ENCODE measurements at places on chromosomes 5 and 9.

- ATAC-seq: no peak
Observed at GRCh38 chr9:4768681-4769080, 24.1 kb upstream of the RCL1 start.

GRCh38 chr9:38067859-38068681 lies 957 bp downstream of the SHB start:
- no peak for ATAC-seq

DNA sequence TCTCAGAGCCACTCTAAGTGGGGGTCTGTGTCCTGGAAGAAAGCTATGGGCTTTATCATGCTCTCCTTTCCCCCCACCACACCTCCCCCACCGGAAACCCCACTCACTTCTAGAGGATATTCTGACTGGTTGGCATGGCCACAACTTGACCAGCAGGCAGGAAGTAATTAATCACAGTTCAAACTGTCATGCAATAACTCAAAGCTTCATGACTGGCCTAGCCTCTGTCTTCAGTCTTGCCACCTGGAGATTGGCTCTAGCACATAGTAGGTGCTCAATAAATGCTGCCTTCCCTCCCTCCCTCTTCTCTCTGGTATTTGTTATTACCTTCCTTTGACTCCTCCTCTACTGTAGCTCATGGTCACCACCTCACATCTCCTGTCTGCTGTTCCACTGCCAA lies 124.7 kb downstream of the GABBR2 start:
- no peak for ATAC-seq

DNA sequence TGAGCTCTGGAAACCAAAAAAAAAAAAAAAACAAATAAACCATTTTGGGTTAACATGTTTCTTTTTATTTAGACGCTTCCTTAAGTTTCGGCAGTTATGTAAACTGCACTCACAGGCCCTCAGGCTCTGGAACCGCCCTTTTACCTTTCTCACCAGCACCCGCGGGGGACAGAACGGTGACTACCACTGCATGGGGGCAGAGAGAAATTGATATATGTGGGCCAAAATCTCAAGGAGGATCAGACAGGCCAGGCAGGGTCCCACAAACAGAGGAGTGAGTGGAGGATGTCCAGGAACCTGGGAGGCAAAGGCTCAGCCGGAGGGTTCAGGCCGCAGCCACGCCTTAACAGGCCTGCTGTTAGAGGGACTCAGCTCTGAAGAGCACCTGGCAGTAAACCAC lies 54.4 kb downstream of the IRX2 start:
- no peak for ATAC-seq

- no peak for ATAC-seq
Observed at GRCh38 chr9:127833555-127833954, 20.9 kb downstream of the ENG start.

DNA sequence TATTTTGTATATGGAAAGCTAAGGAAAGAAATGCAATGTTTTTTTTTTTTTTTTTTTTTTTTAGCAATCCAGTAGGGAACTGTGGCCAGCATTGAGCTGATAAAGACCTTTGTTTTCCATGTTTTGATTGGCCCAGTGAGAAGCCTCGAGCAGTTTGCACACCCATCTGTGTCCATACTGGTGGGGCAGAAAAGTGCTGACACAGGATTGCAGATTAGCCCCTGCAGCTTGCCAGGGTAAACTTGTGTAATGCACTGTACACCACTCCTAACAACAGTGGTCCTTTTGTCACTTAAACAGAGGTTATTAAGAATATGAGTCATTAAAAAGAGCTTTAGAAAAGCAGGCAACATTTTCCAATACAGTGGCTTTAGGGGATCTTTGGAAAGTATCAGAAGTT lies 132.8 kb upstream of the CDKN2B start:
- ATAC-seq: peak; percentile 29

DNA sequence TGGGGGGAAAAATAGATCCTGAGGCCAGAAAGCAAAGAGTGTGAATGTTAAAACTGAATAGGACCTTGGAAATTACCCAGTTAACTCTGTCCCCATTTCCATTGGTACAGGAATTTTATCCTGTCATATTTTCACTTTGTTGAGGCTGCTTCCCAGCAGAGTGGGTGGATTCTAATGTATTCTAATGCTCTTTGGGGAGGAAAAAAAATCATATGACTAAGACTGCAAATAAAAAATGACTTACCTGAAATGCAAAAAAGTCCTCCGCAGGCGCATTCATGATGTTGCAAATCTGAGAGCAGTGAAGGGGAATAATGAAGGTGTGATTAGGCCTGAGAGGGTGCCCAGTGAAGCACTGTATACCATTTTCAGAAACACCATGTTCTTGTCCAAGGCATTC lies 41.2 kb downstream of the PDE6A start:
- no peak for ATAC-seq
